A549 treated with GW870086 at 1 μM for 4 hours (cell line): ENCODE measurements at places on chromosomes 6 and 20. TPM values are rescaled to one million over a fixed set of nuclear protein-coding genes. Genes with fewer than 3 reads are reported as not detected.

Gene SCAND1
- total RNA-seq = 82.0 to 104 TPM (median 96.8 TPM) in 5 replicates

Gene NOX3
- total RNA-seq = not detected in 5 replicates

Gene DDO
- 0.08 to 0.15 TPM (median 0.10 TPM) in 4 of 5 replicates, not detected in the other for total RNA-seq

Gene HSPA1A
- 148 to 264 TPM (median 205 TPM) in 5 replicates for total RNA-seq

Gene CRISP3
- not detected in 5 replicates for total RNA-seq

Gene SEL1L2
- not detected in 5 replicates for total RNA-seq

Gene STX11
- total RNA-seq = 1.9 to 2.8 TPM (median 2.1 TPM) in 5 replicates

Gene ANKRD6
- 1.1 to 2.2 TPM (median 2.1 TPM) in 5 replicates for total RNA-seq

Gene CFAP61
- 0.32 to 1.5 TPM (median 0.45 TPM) in 5 replicates for total RNA-seq

Gene MAFB
- 0.13 to 0.31 TPM (median 0.16 TPM) in 5 replicates for total RNA-seq

Gene PLN
- not detected in 5 replicates for total RNA-seq

Gene PRPH2
- not detected in 5 replicates for total RNA-seq

Gene SLC17A2
- total RNA-seq = not detected in 5 replicates

Gene SIRPB1
- total RNA-seq = 0.17 to 0.66 TPM (median 0.64 TPM) in 5 replicates

Gene GPR6
- total RNA-seq = not detected in 5 replicates

Gene TRIM31
- 0.33 to 1.4 TPM (median 0.83 TPM) in 5 replicates for total RNA-seq
